Muscle of leg (tissue), 16 donors: ENCODE measurements at places on chromosomes 3 and 15.
A peak's percentile ranks its signal among the peaks of the same experiment; 100 is the strongest.

GRCh38 chr3:197592361-197593045 lies 36.7 kb upstream of the BDH1 start:
- no peak for DNase-seq

DNA sequence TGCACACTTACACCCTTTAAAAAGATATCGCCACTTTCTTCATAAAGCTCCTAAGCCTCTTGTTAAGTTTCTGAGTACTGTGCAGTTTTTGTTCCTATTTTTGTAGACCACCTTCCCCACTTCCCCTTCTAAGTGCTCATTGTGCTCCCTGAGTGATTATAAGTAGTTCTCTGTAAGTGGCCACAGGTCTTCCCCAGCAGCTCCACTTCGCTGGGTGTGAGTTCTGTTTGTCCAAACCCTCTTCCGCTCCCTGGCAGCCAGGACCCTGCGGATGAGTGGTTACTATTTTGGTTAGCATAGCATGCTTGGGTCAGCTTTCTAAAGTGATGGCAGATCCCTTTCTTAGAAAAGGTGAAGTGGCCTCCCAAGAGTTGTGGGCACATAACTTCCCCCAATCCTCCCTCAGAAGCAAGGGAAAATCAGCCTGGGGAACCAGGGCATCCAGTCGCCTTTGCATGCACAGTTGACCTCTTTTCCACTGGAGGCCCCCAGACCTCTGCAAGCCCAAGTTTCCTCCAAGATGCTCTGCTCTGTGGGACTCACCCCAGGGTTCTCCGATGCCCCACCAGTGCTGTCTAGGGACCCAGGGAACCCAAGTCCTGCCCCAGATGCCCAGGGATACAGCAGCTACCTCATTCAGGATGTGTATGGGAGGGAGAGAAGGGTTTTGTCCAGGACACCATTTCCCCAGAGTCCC lies 69.6 kb downstream of the ATP10A start:
- peak; percentile 71 for DNase-seq

GRCh38 chr3:89303701-89304100 lies 196.3 kb downstream of the EPHA3 start:
- peak; percentile 68 for DNase-seq

DNA sequence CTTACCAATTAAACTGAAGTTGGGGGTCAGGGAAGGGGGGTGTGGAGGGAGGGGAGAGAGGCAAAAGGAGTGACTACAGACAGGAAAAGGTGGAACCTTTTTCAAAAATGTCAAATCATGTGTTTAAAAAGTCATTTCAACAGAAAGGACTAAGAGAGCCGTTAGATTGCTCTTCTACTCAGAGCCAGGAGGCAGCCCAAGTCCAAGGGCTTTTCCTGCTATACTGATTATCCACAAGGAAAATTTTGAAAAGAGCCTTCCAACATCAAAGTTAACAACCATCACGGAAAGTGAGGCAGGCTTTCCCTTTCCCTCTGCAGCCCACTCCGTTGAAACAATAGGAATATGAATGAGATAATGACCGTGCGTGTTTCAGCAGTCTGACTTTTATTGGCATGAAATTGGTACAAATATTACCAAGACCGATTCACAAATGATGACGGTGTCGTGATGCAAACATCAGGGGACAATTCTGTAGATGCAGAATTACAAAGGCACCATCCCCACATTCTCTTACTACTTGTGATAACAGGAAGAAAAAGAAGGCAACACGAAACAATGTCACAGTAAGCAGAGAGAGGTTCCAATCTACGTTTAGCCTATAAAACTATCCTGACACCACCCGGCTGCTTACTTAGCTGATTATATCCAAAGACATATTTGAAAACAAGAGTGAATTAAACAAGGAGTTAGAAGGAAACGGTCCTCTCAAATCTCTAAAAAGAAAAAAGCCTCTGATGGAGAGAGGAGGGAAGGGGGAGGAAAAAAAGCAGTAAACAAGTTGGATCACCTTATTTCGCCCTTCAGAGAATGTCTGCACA lies 453.7 kb downstream of the FOXP1 start:
- peak; percentile 88 for DNase-seq

GRCh38 chr15:55255714-55256113 lies 33.9 kb downstream of the RAB27A start:
- no peak for DNase-seq

DNA sequence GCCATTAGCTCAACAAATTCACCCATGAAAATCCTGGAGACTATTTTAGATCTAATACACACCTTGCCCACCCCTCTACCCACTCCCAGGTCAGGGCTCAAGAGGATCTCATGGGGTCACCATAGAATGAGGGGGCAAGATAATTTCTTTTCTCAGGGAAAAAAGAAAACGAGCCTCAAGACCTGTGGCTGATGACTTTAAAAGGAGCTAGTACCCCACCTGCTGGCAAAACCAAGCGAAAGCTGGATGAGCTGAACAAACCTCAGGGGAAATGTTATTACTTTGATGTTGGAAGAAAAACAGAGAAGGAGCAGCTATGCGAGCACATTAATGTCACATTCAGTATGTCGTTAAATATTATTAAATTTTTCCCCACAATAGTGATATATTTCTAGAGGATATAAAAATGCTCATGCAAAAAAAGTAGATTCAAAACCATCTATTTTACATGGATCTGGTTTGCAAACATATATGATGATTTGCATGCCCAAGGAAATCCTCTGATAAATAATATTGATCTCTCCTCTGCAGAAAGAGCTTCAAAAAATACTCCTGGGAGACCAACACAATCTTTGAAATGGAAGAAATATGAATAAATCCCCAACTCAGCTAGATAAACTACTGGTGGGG lies 37.7 kb downstream of the PLD1 start:
- DNase-seq = peak; percentile 88

GRCh38 chr3:107660306-107660976 lies 137.7 kb downstream of the BBX start:
- DNase-seq = peak; percentile 76

DNA sequence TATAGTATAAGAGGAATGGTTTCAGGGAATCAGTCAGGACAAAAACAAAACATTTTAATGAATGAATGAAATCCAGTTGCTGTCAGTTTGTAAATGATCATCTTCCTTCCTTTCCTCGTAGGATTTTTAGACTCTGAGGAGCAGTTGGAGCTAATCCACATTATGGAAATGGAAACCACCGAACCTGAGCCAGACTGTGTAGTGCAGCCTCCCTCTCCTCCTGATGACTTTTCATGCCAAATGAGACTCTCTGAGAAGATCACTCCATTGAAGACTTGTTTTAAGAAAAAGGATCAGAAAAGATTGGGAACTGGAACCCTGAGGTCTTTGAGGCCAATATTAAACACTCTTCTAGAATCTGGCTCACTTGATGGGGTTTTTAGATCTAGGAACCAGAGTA lies 3.1 kb downstream of the TIPARP start:
- peak; percentile 36 for DNase-seq

GRCh38 chr15:40286061-40286532 lies 3.2 kb upstream of the ANKRD63 start:
- no peak for DNase-seq

DNA sequence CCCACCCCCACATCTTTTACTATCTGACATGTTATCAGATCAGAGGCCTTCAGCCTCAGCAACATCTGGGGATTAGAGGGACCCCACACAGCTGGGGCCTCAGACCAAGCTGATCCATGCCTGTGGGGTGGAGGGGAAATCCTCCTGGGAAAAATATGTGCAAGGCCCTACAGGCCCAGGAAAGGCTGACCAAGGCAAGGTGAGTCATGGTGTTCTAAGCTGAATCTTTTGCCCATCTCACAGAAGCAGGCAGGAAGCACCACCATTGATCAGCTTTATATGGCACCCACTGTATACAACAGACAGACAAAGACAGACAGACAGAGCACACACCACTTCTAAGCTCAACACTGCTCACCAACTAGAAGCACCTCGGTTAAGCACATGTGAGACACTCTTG lies 12.4 kb upstream of the PARP6 start:
- no peak for DNase-seq

- DNase-seq = no peak
These were observed 70.4 kb upstream of the BLM start for GRCh38 chr15:90646662-90647305.

GRCh38 chr15:90031231-90031791 lies 30.2 kb downstream of the ZNF710 start:
- peak; percentile 67 for DNase-seq

GRCh38 chr15:50024281-50024680 lies 94.8 kb downstream of the ATP8B4 start:
- DNase-seq = peak; percentile 91

- no peak for DNase-seq
These were observed 65.1 kb upstream of the MBNL1 start for GRCh38 chr3:152203652-152204051.

- no peak for DNase-seq
These were observed 316.4 kb downstream of the NSUN3 start for GRCh38 chr3:94379264-94379663.

DNA sequence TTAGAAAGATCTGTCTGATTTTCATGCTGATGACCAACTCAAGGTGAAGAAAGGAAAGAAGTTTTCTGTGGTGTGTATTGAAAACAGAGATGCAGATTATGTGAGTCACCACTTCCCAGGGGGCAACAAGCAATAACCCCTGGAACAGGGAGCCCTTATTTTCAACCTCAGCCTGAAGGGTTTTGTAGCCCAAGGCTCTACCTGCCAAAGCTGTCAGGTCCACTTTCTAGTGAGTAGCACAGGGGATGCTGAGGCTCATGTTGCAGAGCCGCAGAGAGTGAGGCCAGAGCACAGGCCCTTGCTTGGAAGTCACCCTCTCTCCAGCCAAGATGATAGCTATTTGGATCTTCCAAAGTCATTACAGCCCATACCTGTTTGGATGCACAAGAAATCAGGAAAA lies 152.2 kb upstream of the SLC24A5 start:
- no peak for DNase-seq

GRCh38 chr15:90558171-90558573 lies 28.4 kb downstream of the CRTC3 start:
- DNase-seq = no peak

GRCh38 chr15:55917881-55918296 lies 75.5 kb downstream of the NEDD4 start:
- DNase-seq = peak; percentile 66

GRCh38 chr3:184896336-184896735 lies 84.4 kb downstream of the VPS8 start:
- no peak for DNase-seq

GRCh38 chr15:61393949-61394348 lies 164.8 kb upstream of the RORA start:
- DNase-seq = peak; percentile 74

DNA sequence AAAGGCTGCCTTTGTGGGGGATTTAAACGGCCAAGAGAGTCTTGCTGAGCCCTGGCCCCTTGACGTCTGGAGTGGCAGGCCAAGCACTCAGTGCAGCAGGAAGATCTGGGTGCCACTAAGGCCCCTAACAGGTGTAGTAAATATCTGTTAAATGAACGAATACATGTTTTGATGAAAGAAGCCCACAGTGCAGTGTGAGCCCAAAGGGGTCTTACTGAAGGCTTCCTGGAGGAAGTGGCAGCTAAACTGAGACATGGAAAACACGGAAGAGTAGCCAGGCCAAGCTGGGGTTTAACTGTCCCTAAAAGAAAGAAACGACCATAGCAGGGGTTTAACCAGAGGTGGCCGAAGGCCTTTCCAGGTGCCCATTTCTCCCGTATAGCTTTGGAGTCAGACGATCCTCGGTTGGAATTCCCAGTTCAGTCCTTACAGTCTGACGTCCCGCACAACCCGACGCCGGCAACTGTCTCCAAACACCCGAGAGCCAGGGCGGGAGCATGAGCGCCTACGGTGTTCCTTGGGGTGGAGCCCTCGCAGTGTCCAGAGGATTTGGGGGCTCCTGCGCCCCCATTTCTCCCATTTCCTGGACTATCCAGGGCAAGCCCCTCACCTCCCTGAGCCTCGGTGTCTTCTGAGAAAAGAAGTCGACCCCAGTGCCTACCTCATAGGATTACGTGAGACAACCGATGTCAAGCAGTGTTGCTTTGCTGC lies 910 bp upstream of the ABHD6 start:
- DNase-seq = peak; percentile 24

DNA sequence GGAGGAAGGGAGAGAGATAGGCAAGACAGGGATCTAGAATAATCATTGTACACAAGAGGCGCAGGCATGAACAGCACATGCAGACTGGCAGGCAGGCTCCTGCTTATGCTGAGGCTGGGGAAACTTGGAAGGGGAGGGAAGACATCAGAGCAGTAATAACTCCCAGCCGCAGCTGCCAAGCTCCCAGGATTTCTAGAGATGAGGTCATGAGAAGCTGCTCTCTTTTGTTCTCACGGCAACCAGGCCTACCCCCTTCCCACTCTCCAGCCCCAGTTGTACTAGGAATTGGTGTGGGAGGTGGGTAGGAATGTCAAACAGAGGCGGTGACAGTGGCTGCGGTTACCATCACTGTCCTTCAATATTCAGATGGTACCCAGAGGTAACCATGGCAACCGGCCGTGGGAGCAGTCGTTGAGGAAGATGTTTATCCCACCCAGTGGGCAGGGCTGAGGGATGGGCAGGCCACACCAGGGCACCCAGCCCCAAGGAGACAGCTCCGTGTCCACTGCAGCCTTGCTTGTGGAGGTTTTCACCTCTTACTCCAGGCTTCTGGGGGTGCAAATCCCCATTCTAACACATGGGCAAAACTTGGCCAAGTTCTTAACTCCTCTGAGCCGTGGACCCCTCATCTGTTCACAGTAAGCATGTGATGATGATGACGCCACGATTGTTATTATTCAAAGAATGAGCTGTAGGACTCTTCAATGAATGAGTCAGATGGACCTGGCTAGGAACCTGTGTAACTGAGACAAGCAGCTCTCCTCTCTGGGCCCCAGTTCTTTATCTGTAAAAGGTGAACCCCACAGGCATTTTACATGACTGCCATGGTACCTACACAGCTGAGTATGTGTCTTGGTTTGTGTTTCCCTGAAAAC lies 360.8 kb upstream of the PROK2 start:
- DNase-seq = peak; percentile 91

DNA sequence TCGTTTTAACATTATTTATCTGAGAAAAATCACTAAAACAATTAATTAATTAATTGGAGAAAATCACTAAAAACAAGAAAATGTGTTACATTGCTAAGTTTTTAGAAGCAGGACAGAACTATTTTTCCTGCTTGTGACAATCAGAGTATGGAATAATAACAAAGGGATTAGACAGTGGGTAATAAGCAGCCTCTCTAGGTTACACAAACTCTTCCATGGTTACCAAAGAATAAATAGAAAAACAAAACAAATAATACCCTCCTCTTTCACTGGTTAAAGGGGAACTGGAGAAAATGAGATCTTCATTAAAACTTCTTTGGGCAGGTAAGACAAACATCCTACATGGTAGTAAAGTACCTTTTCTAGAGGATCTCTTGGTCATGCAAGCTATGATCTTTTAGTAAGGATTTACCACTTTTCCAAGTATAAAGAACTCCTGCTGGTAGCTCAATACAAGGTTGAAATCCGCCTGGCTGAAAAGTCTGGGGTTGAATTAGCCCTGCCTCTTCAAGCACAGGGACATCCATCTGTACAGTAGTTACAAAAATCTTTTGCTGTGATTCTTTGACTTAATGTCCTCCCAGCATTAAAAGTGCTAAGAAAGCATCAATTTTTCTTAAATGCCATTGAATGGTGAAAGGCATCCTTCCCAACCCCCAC lies 2.5 kb upstream of the PLCH1 start:
- DNase-seq = peak; percentile 22
